ENCODE measurements at places on chromosomes 12 and 14.

GRCh38 chr12:47616440-47616839, 89.4 kb downstream of the RPAP3 start:
- DNase-seq, result no peak

- DNase-seq, result no peak
These were observed 1.4 kb upstream of the BATF start for GRCh38 chr14:75520852-75521251.

- no peak for DNase-seq
These were observed 489.1 kb downstream of the RMST start for GRCh38 chr12:97951717-97952116.

DNA sequence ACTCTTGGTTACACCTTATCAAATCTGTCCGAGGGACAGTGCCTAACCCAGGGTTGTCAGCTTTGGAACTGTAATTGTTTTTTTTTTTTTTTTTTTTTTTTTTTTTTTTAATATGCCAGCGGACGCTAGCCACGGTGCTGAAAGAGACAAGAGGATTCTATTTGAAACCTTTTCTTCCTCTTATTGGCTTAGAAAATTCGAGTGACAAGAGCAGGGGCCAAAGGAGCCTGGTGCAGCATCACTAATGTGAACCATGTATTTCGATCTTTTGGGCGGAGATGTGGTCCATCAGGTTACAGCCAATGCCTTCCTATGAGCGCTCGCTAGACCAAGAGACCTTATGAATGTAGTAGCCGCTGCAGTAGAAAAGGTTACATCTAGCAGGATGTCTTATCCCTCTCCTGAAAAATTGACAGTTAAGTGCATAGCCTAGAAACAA, 922 bp downstream of the PTPRR start:
- DNase-seq, result peak; percentile 68

- peak; percentile 28 for DNase-seq
These were observed 48.6 kb downstream of the PCNX1 start for GRCh38 chr14:70955543-70956480.

- DNase-seq, result peak; percentile 30
These were observed 176.4 kb downstream of the ANO2 start for GRCh38 chr12:5768581-5769196.
